ENCODE measurements at places on chromosomes 7 and 10.

DNA sequence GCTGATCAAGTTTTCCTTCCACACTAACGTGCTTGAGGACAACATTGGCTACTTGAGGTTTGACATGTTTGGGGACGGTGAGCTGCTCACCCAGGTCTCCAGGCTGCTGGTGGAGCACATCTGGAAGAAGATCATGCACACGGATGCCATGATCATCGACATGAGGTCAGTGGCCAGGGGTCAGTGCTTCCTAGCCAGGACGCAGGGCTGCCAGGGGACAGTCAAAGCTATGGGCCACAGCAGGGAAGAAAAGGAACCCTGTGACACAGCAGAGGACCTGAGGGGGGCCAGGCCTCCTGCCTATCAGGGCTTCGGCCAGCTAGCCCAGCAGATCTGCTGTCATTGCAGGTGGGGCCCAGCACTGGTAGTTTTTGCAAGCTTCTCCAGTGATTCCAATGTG is 5.2 kb downstream of the RBP3 start:
- DNase-seq = no peak

- DNase-seq = no peak
These were observed 302.7 kb downstream of the SUGCT start for GRCh38 chr7:40437498-40437897.

GRCh38 chr7:143934526-143935325 is at the start of gene OR2F2:
Gene OR2F2, plus strand, starts transcription at chr7:143935233. Its CDS starts 0 bp downstream, at chr7:143935233.
- DNase-seq = no peak

GRCh38 chr10:131874991-131875451 is 25.8 kb upstream of the PPP2R2D start:
- DNase-seq = peak; percentile 86

DNA sequence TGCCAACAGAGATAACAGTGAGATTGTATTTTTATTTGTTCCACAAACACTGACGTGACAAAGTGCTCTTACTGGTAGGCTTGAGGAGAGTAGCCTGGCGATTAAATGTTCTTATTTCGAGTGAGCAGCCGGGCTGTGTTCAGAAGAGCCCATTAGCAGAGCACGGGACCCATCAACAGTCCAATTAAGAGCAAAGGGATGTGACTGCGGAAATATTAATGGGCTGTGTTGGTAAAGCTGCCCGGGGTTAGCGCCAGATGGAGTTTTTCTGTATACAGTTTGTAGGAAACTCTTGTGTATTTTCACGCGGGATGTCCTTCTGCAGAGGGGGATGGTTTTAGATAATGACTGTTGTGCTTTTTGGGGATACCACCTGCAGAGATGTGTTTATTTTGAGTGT is 104.3 kb downstream of the KIAA1217 start:
- peak; percentile 15 for DNase-seq

DNA sequence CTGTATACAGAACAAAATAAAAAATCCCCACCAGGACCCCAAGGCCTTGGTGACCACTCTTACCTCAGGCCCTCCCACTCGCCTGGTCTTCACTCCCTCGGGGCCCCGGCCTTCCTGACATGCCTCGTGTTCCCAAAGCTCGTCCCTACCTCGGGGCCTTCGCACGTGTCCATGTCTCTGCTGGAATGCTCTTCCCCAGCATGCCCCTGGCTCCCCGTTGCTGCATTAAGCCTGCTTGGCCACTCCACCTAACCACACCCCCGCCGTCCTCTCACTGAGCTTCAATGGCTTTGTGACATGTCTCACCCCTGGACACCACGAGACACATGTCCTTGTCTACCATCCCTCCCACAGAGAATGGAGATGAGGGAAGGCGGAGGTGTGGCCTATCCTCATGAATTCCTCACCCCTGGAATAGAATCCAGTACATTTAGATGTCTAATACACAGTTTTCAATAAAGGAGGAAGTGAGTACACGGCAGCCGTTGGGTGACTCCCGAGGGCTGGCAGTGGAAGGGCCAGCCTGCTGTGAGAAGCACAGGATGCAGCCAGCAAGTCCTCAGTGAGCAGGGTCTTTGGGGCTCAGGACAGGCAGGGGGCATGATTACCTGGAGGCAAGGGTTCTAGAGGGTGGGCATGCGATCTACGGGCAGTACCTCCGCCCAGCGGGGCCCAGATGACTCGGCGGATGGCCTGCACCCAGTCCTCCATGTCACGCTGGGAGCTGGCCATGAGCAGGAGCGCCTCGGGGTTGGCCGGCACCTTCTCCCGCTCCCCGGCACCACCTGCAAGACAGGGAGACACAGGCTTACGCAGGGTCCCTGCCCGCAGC is 125.7 kb downstream of the ARHGAP22 start:
- DNase-seq = no peak

DNA sequence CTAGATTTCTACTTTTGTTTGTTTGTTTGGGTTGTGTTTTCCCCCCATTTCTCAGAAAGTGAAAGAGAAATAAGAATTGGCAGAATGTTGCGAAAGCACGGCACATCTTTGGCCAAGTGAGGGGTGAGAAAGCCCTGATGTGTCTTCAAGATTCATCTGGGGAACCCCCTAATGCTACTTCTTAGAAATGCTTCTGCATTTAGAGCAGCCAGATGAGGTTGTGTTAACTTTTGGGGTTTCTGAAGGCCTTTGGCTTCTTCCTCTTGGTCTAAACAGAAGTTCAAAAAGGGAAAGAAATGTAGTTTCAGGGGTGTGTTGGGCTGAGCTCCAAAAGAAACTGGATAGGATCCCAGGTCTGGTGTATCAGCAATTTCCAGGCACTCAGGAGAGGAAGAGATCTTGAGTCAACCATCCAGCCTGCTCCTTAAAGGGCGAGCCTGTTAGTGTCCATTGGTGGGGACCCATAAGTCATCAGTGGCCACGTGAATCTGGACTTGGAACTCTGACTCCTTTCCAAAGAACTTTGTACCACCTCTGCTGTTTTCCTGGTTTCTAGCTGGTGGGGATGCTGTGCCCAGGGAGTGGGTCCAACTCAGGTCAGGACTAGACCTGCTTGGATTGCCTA is 6.5 kb downstream of the DUSP5 start:
- no peak for DNase-seq

GRCh38 chr10:50510517-50511473 is 113.0 kb downstream of the SGMS1 start:
- DNase-seq = no peak

- no peak for DNase-seq
These were observed 459.2 kb upstream of the LRRTM3 start for GRCh38 chr10:66466622-66467021.

GRCh38 chr10:91925022-91925320 is 1.4 kb downstream of the BTAF1 start:
- no peak for DNase-seq

DNA sequence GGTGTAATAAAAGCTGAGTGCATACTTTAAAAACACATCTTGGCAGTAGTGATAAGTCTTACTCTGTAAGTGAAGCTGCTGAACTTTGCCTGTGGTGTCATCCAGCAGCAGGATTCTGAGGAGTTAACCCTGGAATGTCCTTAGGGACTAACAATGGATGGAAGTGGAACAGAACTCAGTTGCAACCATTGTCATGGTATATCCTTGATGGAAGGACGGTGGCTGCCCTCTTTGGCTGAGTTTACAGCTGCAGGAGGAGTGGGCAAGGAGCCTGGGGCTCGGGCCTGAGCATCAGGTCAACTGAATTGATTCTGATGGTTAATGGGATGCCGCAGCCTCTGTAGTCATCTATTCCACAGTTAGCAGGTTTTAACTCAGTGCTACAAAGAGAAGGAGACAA is 56.2 kb downstream of the MRC1 start:
- no peak for DNase-seq

- DNase-seq = peak; percentile 69
These were observed 6.0 kb upstream of the ZNRF2 start for GRCh38 chr7:30278376-30278775.

DNA sequence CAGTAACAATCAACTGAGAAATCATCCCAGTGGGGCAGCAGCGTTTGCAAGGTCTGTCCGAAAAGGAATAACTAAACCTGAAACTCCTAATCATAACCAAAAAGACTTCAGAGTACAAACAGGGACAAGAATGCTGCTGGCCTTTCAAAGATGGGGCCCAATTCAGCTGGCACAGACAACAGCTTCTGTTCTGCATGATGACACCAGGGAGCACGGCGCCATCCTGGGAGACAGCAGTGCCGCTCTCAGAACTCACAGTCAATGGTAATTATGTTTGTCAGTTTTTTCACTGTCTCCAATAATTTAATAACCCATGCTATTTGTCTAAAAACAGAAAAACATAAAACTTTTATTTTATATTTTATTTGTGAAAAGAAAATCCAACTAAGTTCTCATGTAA is 90.0 kb downstream of the LARP4B start:
- DNase-seq = no peak

DNA sequence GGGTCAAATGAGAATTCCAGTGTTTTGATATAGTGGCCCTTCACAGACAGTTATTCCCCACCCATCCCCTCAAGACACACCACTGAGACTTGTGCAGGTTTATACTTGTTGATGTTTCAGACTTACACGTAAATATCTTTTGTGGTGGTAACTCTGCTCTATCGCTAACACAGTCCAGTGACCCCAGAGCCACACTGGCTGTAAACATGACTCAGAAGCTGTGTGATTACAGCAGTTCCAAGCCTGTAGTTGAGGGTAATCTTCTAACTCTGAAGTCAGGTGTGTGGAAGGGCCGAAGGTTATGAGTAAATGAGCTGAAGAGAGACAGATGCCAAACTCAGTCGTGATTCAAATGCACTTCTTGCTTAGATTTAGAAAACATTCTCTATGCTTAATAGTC is 19.4 kb downstream of the NOBOX start:
- DNase-seq = no peak

DNA sequence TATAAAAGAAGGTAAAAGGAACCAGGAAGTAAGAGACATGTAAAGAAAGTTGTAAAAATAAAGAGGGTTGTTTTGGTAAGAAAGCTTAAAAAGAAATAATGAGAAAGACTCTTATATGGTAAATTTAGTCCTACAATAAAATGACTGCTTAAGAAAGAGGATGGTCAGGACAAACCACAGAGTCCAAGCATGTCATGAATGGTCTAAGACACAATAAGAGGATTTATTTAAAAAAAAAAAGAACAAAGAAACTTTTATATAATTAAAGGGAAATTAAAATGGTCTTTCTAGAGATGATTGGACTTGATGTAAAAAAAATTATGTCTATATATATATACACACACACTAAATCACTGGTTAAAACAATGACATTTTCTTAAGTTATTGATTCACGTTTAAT is 18.2 kb downstream of the ATAD1 start:
- DNase-seq = no peak

- DNase-seq = no peak
These were observed 153.2 kb downstream of the TCF7L2 start for GRCh38 chr10:113103131-113103840.

- no peak for DNase-seq
These were observed 51.1 kb upstream of the PODXL start for GRCh38 chr7:131607291-131608115.
